ENCODE measurements at places on chromosomes 16 and 17. TPM values are rescaled to one million over a fixed set of nuclear protein-coding genes. Genes with fewer than 3 reads are reported as not detected.

GRCh38 chr17:2084766-2085647 is 30.1 kb downstream of the HIC1 start:
- peaks cover 25% of the 10 kb centered on the region for H3K36me3 ChIP-seq
- H3K4me1 ChIP-seq: peaks cover 73% of the 10 kb centered on the region
- H3K27me3 ChIP-seq: no peaks in the 10 kb centered on the region
- H3K4me3 ChIP-seq: no peak overlapping the region
- no peak overlapping the region for H3K27ac ChIP-seq

Gene PRSS22
- total RNA-seq: 7.7 TPM

DNA sequence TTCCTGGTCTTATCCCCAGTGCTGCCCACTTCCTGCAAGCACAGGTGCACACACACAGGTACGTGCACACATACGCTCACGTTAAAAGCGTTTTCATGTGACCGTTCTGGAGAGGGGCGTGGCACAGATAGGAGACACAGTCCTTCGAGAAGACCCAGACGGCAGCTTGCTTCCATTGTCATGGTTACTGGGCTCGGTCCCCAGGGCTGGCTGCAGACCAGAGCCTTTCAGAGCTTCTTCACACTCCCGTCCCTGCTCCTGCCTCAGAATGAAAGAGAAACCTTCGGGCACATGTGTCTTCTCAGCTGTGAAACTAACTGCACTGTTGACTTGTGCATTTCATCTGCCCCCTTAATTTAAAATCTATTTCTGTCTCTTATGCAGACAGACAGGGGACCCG is 154.2 kb downstream of the PITPNC1 start:
- no peak for DNase-seq
- H3K4me1 ChIP-seq: peaks cover 26% of the 10 kb centered on the region
- no peak overlapping the region for H3K4me3 ChIP-seq
- H3K36me3 ChIP-seq: peaks cover 10% of the 10 kb centered on the region
- no peaks in the 10 kb centered on the region for H3K27me3 ChIP-seq
- H3K27ac ChIP-seq: no peak overlapping the region

DNA sequence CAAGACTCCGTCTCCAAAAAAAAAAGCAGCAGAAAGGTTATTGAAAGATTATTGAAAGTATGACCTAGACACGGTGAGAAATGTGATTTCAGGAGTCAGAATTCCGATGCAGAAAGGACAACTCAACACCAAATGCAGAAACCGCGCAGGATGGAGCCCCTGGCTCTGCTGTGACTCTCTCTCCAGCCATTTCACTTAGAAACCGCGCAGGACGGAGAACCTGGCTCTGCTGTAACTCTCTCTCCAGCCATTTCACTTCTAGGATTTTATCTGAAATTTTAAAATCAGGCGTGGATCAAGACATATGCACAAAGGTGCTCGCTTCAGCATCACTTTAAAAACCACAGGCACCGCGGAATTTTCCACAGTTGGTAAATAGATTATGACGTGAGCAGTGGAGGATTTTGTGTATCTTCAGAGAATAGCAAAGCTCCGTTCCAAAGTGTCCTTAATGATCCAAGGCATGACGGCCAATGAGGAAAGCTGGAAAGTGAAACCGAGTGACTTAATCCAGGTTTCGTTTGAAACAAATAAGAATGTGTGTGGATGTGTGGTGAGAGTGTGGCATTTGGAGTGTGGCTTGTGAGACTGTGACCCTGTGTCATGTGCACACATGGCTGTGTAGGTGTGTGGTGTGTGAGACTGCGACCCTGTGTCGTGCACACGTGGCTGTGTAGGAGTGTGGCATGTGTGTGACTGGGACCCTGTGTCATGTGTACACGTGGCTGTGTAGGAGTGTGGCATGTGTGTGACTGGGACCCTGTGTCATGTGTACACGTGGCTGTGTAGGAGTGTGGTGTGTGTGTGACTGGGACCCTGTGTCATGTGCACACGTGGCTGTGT is 9.5 kb downstream of the UTS2R start:
- peaks cover 7% of the 10 kb centered on the region for H3K27me3 ChIP-seq
- no peaks in the 10 kb centered on the region for H3K36me3 ChIP-seq

Gene LIG3
- 72.0 TPM for total RNA-seq

DNA sequence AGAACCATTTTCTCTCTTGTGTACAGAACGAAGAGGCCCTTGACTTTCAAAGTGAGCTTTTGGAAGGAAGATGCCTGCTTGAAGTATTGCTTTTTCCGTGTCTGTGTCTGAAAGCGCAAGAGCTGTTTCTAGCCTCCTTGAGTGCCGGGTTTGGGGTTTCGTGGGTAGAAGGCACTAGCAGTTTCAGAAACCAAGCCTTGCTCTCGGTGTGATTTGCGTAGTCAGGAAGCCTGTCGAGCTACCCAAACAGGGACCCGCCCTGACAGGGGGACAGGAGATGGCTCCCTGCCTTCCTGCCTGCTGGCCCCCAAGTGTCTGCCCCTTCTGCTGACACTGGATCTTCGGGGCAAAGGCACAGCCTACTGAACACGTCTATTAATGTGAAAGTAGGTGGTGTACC is 322.0 kb downstream of the MAF start:
- peaks cover 24% of the 10 kb centered on the region for H3K4me1 ChIP-seq
- H3K4me3 ChIP-seq: peak overlapping the region; percentile 5
- DNase-seq: peak; percentile 84
- no peaks in the 10 kb centered on the region for H3K36me3 ChIP-seq
- peak overlapping the region; percentile 68 for H3K27ac ChIP-seq
- H3K27me3 ChIP-seq: no peaks in the 10 kb centered on the region

- H3K36me3 ChIP-seq: peaks cover 58% of the 10 kb centered on the region
- H3K27ac ChIP-seq: peak overlapping the region; percentile 55
- H3K27me3 ChIP-seq: no peaks in the 10 kb centered on the region
- H3K4me1 ChIP-seq: peaks cover 40% of the 10 kb centered on the region
- DNase-seq: no peak
- peak overlapping the region; percentile 23 for H3K4me3 ChIP-seq
Observed at GRCh38 chr16:53456625-53457024, 22.4 kb downstream of the RBL2 start.

GRCh38 chr16:53518550-53519416 is 15.8 kb upstream of the AKTIP start:
- H3K27me3 ChIP-seq: no peaks in the 10 kb centered on the region
- no peaks in the 10 kb centered on the region for H3K36me3 ChIP-seq
- peak overlapping the region; percentile 79 for H3K27ac ChIP-seq
- peak; percentile 73 for DNase-seq
- peaks cover 57% of the 10 kb centered on the region for H3K4me1 ChIP-seq

GRCh38 chr16:813204-813915 is 12.8 kb upstream of the GNG13 start:
- H3K27ac ChIP-seq: no peak overlapping the region
- DNase-seq: no peak
- H3K4me3 ChIP-seq: no peak overlapping the region
- no peaks in the 10 kb centered on the region for H3K36me3 ChIP-seq

GRCh38 chr17:35726127-35726952 is 5.1 kb upstream of the RASL10B start:
- H3K27ac ChIP-seq: no peak overlapping the region
- no peak overlapping the region for H3K4me3 ChIP-seq
- H3K36me3 ChIP-seq: peaks cover 47% of the 10 kb centered on the region
- H3K27me3 ChIP-seq: no peaks in the 10 kb centered on the region
- DNase-seq: no peak

Gene C16orf54
- 172 TPM for total RNA-seq

DNA sequence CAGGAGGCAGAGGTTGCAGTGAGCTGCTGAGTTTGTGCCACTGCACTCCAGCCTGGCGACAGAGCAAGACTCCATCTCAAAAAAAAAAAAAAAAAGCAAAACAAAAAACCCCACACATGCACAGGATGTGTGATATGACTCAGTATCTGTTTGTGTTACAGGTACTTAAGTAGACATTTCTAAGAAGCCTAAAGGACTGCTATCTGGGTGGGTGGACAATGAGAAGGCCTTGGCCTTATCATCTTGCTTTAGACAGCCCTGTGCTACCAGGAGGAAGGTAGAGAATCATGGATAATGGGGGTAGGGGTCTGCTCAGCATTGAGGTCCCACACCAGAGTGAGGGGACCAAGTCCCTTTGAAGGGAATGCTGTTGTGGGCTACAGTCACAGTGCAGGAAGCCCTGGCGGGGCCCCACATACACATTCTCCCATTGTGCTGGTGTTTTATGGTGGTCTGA is 26.7 kb downstream of the PLD6 start:
- peak; percentile 67 for DNase-seq
- H3K4me1 ChIP-seq: peaks cover 32% of the 10 kb centered on the region
- H3K27ac ChIP-seq: peak overlapping the region; percentile 46

Gene LASP1
- 363 TPM for total RNA-seq

- no peak overlapping the region for H3K27ac ChIP-seq
- no peak overlapping the region for H3K4me3 ChIP-seq
- peaks cover 12% of the 10 kb centered on the region for H3K27me3 ChIP-seq
Observed at GRCh38 chr17:6551869-6552531, 4.4 kb downstream of the PITPNM3 start.
